ENCODE measurements at places on chromosomes 4 and X.

GRCh38 chr4:20486433-20486832, 213.8 kb upstream of the PACRGL start:
- DNase-seq, result no peak

GRCh38 chr4:113468165-113469022, 293.1 kb downstream of the CAMK2D start:
- no peak for DNase-seq

DNA sequence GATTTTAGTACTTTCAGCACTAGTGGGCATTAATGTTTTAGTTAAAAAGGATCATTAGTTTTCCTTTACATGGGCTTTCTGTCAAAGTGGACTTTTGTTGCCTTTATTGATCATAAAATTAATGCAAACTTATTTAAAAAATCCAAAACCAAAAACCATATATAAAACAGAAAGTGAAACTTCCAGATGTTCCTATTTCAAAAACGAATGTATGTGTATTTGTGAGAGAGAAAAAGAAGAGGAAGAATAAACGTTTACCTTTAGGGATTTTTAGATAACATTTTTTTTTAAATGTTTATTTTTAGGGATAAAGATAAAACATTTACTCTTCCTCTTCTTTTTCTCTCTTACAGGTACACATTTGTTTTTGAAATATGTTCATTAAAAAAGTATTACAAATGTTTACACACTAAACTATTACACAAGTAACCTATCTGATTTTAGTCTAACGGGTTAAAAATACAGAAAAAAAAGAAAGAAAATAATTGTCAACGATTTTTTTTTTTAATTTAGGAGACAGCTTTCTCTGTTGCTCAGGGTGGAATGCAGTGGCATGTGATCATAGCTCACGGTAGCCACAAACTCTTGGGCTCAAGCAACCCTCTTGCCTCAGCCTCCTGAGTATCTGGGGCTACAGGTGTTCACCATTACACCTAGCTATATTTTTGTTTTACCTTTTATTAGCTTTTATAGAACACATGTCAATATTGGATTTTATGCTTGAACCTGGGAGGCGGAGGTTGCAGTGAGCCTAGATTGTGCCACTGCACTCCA, 16.8 kb upstream of the COX18 start:
- no peak for DNase-seq

DNA sequence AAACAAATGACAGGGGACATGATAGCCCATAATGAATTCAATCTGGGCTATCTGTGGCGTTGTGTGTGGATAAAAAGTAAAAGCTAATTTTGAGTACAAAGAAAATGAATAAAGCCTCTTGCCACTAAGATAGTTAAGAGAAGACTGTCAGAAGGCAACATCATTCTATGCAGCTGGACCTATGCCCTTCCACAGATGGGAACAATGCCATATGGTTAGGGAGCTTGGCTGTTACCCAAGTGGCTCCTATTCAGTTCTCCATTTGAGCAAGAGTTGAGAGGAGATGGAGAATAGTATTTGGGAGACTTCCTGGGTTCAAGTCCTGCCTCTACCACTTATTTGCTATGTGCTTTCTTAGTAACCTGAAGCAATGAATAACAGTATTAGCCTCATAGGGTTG, 107.7 kb downstream of the ANXA3 start:
- no peak for DNase-seq

- DNase-seq, result no peak
Observed at GRCh38 chr4:155982736-155983385, 29.2 kb upstream of the CTSO start.

- DNase-seq, result no peak
Observed at GRCh38 chrX:154046031-154046781, 26.5 kb upstream of the IRAK1 start.

Data from GDM1 (cell line).